ENCODE measurements at places on chromosomes 12 and 14.
A peak's percentile ranks its signal among the peaks of the same experiment; 100 is the strongest.

- DNase-seq, result peak; percentile 19
These were observed 207.9 kb downstream of the SYNE2 start for GRCh38 chr14:64060648-64061096.

DNA sequence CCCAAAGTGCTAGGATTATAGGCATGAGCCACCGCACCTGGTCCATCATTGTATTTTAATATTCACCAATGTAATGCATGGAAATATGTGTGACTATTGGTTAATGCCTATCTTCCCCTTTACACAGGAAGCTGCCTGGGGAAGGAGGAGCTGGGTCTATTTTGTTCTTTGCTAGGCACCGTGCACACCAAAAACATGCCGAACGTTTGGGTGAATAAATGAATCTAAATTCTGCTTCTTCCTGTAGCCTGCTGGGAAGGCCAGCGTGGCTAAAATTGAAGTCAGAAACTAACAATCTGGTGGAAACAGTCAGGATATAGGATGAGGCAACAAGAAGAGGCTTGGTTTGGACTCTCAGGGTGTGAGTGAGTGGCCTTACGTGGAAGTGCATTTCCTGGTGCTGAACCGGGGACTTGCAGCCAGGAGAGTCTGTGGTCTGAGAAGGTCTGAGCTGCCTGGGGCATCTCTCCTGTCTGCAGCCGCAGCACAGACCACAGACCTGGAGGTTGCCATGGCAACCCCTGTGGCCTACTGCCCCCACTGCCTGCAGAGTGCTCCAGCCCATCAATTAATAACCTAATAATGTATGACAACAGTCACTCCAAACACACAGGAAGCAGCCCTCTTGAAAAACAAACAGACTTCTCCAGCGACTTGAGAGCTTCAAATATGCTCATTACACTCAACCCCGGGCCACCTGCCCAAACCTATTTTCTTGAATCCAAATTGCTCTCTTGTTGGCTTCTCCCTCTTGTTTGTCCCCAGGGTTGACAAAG, 5.5 kb upstream of the GPR68 start:
- no peak for DNase-seq

DNA sequence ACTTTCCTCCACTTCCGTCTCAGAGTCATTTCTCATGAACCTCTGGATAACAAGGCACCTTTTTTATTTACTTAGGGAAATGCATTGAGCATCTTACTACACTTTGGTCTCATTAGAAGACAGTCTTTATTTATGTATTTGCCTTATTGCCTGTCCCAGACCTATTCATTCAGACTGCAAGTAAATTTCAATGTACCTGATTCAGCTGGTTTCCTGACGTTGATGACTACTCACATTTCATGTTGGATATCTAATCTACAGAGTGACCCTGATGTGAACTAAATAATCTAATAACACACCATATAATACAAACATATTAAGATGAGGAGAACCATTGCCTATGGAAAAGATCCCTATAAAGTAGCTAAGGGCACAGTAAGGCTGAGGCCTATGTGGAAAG, 267.7 kb downstream of the SLC6A15 start:
- DNase-seq, result no peak

DNA sequence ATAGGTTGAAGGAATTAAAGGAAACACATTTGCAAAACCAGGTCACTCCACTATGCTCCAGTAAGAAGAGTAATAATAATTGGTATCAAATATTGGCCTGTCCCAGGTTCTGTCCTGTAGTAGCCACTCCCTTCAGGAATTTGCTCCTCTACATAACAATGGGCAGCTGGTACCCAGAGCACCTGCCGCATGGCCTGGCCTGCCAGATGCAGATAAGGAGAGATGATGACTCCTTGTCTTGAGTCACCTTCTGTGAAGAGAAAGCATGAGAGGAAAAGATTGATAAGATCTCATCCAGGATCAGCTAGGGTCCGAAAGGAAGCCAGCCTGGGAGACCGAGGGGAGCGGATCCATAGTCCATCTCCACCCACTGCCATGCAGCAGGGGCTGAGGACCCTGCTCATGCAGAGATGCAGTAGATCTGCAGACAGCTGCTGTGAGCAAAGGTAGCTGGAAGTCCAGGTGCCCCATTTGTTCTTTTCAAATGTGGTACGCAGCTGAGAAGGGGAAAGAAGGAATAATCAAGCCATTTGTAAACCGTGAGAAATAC, 24.3 kb downstream of the VCPKMT start:
- no peak for DNase-seq

DNA sequence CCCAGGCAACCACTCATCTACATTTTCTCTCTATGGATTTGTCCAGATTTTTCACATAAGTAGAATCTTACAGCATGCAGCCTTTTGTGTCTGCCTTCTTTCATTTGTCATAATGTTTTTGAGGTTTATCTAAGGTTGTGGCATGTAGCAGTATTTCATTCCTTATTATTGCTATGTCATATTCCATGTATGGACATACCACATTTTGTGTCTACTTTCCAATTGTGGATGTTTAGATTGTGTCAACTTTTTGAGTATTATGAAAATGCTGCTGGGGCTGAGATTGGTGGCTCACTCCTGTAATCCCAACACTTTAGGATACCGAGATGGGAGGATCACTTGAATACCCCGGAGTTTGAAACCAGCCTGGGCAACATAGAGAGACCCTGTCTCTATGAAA, 3.2 kb upstream of the ATXN2 start:
- no peak for DNase-seq

- no peak for DNase-seq
These were observed 11.7 kb upstream of the MYL2 start for GRCh38 chr12:110932046-110932445.

DNA sequence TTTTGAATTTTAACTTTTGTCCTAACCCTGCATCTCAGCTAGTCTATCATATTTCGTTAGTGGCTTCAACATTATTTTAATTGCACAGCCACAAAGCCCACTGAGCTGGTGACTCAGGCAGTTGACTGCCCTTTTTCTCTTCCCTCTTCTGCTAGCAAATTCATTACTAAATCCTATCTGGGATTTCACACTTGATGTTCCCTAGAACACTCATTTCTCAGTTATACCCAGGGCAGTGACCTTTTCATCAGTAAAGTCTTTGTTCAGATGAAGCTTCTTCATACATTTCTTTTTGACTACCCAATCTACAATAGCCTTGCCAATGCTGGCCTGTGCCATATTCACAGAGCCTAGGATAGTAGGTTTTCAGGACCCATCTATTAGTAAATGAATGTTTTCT, 107.0 kb downstream of the ATXN7L3B start:
- DNase-seq, result no peak

DNA sequence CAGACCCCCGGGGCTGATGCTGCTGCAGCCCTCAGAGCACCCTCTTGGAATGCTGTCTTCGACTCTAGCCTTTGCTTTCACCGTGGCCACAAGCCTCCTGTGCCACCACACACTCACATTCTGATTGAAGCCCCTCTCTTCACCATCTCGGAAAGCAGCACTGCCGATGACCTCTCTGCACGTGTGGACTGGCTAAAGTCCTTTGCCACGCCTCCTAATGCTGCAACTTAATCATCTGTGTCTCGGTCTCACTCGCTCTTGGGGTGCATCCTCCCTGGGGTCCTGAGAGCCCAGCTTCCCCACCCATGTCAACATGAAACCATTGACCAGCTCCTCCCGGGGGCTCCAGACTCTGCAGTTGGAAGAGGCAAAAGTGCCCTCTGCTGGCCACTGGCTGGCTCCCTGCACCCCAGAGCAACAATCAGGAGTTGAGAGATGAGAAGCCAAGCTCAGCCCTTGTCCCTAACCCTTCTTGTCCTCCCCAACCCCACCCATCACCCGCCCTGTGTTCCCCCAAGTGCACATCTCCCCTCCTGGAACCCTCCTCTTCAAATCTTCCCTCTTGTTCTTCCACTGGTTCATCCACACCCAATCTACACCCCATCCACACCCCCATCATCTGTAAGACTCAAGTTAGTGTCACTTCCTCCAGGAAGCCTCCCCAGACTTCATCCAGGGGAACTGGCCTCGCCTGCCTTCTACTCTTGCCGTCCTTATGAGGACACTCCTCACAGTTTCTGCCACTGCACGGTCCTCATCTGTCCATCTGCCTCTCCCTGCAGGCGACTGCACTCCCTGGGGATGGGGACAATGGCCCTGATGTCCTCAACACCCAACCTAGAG, 23.6 kb upstream of the FAM181A start:
- DNase-seq, result no peak

- no peak for DNase-seq
These were observed 93.8 kb upstream of the OSBPL8 start for GRCh38 chr12:76653342-76653741.

DNA sequence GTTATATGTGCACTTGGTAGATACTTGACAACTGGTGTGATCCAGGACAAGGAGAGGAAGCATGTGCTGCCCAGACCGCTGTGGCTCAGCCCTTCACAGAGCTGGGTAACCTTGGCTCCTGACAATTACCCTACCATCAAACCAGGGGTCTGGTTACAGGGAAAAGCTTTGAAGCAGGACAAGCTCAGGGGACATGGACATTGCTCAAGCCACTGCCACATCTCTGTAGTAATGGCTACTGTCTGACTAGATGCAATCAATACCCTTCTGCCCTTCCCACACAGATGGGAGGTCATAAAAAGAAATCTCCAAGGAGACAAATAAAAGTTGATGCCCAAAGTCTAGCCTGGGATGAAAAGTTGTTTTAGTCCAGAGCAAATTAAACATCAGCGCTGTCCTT, 577.4 kb downstream of the MED13L start:
- no peak for DNase-seq

GRCh38 chr12:12323591-12323990, 26.5 kb downstream of the MANSC1 start:
- peak; percentile 88 for DNase-seq

- DNase-seq, result no peak
These were observed 12.2 kb upstream of the PCED1B start for GRCh38 chr12:47067176-47067575.

DNA sequence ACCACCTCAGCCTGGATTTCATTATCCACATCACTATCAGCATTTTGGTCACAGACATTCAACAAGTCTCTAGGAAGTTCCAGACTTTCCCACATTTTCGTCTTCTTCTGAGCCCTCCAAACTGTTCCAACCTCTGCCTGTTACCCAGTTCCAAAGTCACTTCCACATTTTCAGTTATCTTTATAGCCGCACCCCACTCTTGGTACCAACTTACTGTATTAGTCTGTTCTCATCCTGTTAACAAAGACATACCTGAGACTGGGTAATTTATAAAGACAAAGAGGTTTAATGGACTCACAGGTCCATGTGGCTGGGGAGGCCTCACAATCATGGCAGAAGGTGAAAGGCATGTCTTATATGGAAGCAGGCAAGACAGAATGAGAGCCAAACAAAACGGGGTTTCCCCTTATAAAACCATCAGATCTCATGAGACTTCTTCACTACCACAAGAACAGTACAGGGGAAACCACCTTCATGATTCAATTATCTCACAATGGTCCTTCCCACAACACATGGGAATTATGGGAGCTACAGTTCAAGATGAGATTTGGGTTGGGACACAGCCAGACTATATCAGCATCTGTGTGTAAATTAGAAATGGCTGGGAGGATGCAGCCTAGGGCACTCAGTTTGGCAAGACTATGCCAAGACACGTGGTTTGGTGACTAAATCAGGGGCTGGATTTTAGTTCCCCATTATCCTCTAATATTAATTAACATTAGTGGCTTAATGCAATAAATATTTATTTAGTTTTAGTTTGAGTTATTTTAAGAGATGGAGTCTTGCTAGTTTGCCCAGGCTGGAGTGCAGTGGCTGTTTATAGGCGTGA, 16.2 kb upstream of the FUT8 start:
- DNase-seq, result no peak

Data from fibroblast of skin of right quadriceps (primary cell).